H7 (cell line): ENCODE measurements at places on chromosomes 7 and 10. TPM values are rescaled to one million over a fixed set of nuclear protein-coding genes. Genes with fewer than 3 reads are reported as not detected.

DNA sequence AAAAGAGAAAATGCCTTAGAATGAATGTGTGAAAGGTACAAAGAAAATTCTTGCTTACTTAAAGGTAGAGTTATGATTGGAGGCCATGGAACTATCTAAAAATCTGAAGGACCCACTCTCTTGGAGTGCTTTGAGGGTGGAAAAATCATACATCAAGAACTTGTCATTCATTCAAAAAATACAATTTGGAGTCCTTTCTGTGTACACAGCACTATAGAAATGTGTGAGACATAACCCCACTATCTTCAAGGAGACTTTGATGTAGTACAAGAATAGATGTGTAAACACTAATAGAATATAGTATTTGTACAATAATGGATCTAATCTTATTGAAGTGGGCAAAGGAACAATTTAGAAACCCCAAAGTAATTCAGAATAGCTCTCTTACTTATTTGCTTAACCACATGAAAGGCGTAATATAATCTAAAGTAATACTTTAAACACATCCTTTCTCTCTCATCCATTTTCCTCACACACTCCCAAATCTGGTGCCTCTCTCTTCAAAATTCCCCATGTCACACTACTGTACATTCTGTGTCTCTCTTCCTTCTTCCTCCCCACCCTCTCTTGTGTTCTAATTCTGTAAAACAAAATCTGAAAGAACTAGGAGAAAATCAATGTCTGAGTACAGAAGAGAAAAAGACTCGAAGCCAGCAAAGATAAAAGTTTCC, 166.7 kb downstream of the DNAJB9 start:
- no peak for DNase-seq

GRCh38 chr10:75450644-75451640, 19.5 kb downstream of the LRMDA start:
- no peak for DNase-seq

DNA sequence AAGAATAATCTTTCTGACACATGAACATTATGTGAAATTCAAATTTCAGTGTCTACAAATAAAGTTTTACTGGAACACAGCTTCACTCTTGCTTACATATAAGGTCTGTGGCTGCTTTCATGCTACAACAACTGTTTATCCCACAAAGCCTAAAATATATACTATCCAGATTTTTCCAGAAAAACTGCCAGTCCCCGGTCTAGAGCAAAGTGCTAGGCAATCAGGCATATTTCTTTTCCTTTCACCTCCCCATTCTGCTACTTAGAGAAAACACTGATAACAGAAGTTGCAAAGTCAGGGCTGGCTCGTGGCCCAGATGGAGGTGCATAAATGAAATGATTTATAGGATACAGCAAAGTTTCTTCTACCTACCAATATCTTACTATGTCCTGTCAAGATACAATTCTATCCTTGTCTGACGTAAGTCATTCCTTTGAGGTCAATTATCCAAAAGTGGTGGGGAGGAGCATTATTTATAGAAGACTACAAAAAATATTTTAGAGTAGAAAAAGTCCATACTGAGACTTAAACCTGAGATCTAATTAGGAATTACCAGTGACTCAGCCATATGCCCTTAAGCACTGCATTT, 384.1 kb downstream of the NXPH1 start:
- no peak for DNase-seq

- DNase-seq, result no peak
Measured at GRCh38 chr7:55912748-55913158, 25.5 kb downstream of the ZNF713 start.

- DNase-seq, result no peak
Measured at GRCh38 chr10:103295374-103296015, 18.6 kb downstream of the INA start.

DNA sequence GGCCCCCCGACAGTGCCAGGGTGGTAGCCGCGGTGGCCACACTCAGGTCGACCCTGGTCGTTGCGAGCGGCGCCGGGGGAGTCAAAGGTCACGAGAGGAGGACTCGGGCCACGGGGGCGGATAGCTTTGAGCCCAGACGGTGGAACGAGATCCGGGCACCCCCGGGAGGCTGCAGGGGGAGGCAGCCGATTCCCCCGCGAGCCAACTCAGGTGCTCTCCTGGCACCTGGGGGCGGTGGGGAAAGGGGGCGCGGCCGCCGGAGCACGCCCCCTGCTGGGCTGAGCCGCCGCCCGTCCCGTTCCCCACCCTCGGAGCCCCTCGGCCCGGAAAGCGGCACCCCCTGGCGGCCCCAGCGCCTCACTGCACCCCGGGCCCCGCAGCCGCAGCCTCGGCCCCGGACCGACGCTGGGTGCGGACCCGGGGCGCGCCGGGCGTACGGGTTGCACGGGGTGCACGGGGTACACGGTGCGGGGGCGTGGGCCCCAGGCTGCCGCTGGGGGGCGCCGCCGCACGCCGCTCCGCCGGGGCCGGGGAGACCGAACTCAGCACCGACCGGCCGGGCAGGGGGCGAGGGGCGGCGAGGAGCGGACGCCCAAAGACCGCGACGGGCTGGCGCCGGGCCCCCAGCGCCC, 521 bp upstream of the NYAP1 start:
- DNase-seq, result peak; percentile 96

- DNase-seq, result no peak
Measured at GRCh38 chr7:32616625-32617024, 121.3 kb downstream of the AVL9 start.

GRCh38 chr10:86583983-86584382, 62.4 kb upstream of the WAPL start:
- peak; percentile 64 for DNase-seq

DNA sequence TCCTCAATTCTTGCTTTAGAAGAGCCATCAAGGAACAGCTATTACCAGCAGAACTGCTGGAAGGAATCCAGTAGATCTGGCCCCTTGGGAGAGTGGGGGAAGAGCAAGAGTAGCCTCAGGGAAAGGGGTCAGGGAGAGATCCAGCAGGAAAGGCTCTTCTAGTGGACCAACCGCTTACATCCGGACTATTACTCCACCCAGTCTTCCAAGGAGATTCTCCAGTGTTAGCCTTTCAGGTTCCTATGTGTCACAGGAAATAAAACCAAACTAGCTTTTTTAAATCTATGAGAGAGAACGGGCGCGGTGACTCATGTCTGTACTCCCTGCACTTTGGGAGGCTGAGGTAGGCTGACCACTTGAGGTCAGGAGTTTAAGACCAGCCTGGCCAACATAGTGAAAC, 34.3 kb downstream of the TET1 start:
- no peak for DNase-seq

DNA sequence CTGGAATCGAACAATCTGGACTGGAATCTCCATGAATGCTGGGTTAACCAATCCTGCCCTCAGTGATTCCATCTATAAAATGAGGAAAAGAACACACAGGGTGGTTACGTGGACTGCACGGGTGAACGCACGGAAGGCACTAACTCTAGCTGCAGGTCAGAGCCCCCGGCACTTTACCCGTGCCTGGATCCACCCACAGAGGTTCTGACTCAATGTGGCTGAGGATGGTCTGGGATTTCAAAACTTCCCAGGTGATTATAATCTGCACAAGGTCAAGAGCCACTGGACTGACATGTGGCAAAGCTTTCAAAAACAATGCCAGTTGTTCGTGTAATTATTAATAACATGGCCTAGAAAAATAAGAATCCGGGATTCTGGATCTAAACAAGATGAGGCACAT, 29.2 kb downstream of the KIAA1549 start:
- DNase-seq, result no peak

DNA sequence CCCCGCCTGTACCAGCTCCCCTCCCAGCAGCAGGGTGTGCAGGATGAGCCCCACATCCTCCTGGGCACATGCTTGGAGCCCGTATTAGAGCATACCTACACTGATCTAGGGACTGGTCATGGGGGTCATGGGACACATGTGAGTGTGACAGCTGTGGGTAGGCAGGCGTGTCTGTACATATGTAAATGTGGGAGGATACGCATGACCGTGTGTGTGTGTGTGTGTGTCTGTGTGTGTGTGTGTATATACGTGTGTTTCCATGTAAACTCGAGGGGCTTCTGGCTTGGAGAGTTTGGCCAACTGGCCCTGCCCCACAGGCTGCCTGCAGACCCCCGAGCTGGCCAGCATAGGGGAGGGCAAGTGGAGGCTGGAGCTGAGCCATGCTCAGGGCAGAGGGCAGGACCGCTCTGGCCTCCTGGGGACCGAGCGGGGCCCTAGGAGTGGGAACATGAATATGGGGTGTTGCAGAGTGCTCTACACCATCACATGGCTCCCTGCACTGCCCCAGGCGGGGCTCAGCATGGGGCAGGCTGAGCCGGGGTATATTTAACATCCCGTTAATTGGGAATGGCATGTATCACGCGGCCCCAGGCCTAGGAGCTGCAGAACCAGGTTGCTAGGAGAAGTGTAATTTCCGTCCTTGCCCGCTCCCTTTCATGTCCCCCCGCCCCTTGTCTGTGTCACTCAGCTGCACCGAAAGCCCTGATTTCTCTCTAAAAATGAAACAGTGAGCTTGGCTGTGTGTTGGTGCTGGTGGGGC, 152.7 kb upstream of the PCBD1 start:
- DNase-seq, result no peak

- no peak for DNase-seq
Measured at GRCh38 chr10:18229826-18230225, 89.6 kb downstream of the CACNB2 start.

The SDK1 gene
- 2.4 and 4.1 TPM in 2 replicates for total RNA-seq

The GOT1 gene
- total RNA-seq, result 35.4 and 48.2 TPM in 2 replicates

The SEMA3D gene
- total RNA-seq, result 0.90 and 1.6 TPM in 2 replicates

The SPDYE17 gene
- not detected in 2 replicates for total RNA-seq

The ZC3HAV1L gene
- 1.1 and 1.7 TPM in 2 replicates for total RNA-seq

The PAX4 gene
- 0.07 TPM in 1 of 2 replicates, not detected in the other for total RNA-seq

The SERPINE1 gene
- 3.4 and 3.6 TPM in 2 replicates for total RNA-seq

The RNF133 gene
- total RNA-seq, result not detected in 2 replicates

The SH2D4B gene
- total RNA-seq, result not detected in 2 replicates

The C7orf57 gene
- total RNA-seq, result 0.35 and 0.85 TPM in 2 replicates
